ENCODE measurements at places on chromosomes 13 and 19. TPM values are rescaled to one million over a fixed set of nuclear protein-coding genes. Genes with fewer than 3 reads are reported as not detected.

Gene TNFSF13B
- total RNA-seq, result 0.69 TPM

DNA sequence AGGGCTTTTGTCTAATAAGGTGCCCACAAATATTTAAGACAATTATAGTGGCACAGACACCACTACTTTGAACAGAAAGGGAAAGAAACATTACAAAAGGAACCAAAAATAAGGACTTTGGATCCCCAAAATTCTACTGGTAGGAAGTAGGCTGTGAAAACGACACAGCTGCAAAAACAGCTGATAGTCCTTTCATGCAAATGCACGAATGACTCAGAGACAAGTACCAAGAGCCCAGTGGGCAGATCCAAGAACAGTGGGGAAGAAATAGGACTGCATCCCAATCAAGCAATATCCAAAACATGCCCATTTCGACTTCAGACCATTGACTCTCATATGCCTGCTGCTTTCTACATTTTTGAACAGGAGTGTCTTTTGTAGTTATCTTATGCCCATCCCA lies 269.4 kb upstream of the NBEA start:
- no peaks in the 10 kb centered on the region for H3K36me3 ChIP-seq
- H3K27ac ChIP-seq, result no peak overlapping the region
- no peaks in the 10 kb centered on the region for H3K4me1 ChIP-seq
- H3K27me3 ChIP-seq, result no peaks in the 10 kb centered on the region
- no peak overlapping the region for H3K4me3 ChIP-seq

- no peak overlapping the region for H3K27ac ChIP-seq
- peak; percentile 62 for DNase-seq
- peaks cover 4% of the 10 kb centered on the region for H3K4me1 ChIP-seq
- H3K27me3 ChIP-seq, result no peaks in the 10 kb centered on the region
These were observed 21.5 kb upstream of the FOSB start for GRCh38 chr19:45446295-45446694.

Gene TMEM59L
- total RNA-seq, result 0.74 TPM
